ENCODE measurements at places on chromosomes 3 and 15.
A peak's percentile ranks its signal among the peaks of the same experiment; 100 is the strongest.

- peaks cover 1% of the 10 kb centered on the region for H3K4me1 ChIP-seq
- H3K36me3 ChIP-seq = no peaks in the 10 kb centered on the region
- H3K4me3 ChIP-seq = no peak overlapping the region
- H3K27ac ChIP-seq = no peak overlapping the region
These were observed 382.8 kb upstream of the CFAP20DC start for GRCh38 chr3:59432665-59433064.

GRCh38 chr3:194685065-194685717 is 492 bp upstream of the FAM43A start:
- H3K4me1 ChIP-seq = peaks cover 46% of the 10 kb centered on the region
- DNase-seq = no peak
- H3K4me3 ChIP-seq = peak overlapping the region; percentile 82
- no peaks in the 10 kb centered on the region for H3K27me3 ChIP-seq
- no peak overlapping the region for H3K27ac ChIP-seq
- H3K36me3 ChIP-seq = no peaks in the 10 kb centered on the region

- no peak overlapping the region for H3K27ac ChIP-seq
- no peak for DNase-seq
- H3K4me1 ChIP-seq = peaks cover 14% of the 10 kb centered on the region
- H3K4me3 ChIP-seq = no peak overlapping the region
- no peaks in the 10 kb centered on the region for H3K36me3 ChIP-seq
- H3K27me3 ChIP-seq = no peaks in the 10 kb centered on the region
These were observed 122.0 kb upstream of the ALDH1A3 start for GRCh38 chr15:100757661-100758060.

DNA sequence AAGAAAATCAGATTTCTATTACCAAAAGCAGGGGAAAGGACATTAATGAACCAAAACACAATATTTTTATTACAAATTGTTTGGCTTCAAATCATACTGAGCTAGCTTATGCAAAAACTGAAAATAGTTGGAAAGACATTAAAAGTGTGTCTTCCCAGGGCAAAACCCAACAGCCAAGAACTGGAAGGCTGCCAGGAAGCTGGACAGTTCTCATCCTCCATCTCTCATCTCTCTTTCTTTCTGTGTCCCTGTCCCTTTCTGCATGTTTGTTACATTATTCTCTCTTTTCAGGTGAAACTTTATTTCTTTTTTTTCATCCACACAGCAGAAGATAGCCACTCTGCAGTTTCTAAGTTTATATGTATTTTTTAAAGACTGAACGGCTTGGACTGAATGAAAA is 41.1 kb upstream of the SNTN start:
- H3K4me1 ChIP-seq = peaks cover 7% of the 10 kb centered on the region
- no peaks in the 10 kb centered on the region for H3K27me3 ChIP-seq
- H3K4me3 ChIP-seq = no peak overlapping the region
- H3K36me3 ChIP-seq = no peaks in the 10 kb centered on the region
- no peak overlapping the region for H3K27ac ChIP-seq

DNA sequence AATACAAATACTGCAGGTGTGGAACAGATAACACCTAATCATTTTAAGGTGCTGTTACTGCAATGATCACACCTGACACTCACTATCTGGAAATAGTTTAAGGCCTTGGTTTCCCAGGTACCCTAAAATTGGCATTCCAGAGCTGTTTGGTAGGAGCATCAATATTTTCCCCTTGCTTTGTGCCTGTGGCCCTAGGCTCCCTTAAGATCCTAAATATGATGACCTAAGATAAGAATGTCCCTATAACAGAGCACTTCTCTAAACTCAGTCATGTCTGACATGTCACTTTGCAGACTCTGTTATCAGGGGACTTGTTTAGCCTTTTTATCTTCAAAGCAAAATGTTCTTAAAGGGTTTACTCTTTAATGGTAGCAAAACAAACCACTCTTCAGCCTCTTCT is 115.9 kb upstream of the STRIT1 start:
- H3K4me1 ChIP-seq = no peaks in the 10 kb centered on the region
- no peaks in the 10 kb centered on the region for H3K36me3 ChIP-seq
- H3K4me3 ChIP-seq = no peak overlapping the region

- peak; percentile 56 for DNase-seq
- no peaks in the 10 kb centered on the region for H3K36me3 ChIP-seq
- no peak overlapping the region for H3K27ac ChIP-seq
- no peaks in the 10 kb centered on the region for H3K27me3 ChIP-seq
These were observed 158.6 kb upstream of the NR2E3 start for GRCh38 chr15:71651750-71652186.

DNA sequence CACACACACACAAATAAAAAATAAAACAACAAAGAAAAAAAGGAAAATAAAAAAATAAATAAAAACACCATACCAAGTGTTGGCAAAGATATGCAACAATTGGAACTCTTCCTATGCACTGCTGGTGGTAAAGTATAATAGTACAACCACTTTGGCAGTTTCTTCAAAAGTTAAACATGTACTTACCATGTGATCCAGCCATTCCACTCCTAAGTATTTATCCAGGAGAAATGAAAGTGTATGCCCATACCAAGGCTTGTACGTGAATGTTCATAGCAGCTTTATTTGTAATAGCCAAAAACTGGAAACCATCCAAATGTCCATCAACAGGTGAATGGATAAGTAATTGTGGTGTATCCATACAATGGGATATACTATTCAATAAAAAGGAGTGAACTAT is 17.0 kb downstream of the WDR93 start:
- H3K27me3 ChIP-seq = peaks cover 15% of the 10 kb centered on the region
- no peak for DNase-seq
- H3K4me1 ChIP-seq = no peaks in the 10 kb centered on the region
- H3K27ac ChIP-seq = no peak overlapping the region
- no peak overlapping the region for H3K4me3 ChIP-seq

DNA sequence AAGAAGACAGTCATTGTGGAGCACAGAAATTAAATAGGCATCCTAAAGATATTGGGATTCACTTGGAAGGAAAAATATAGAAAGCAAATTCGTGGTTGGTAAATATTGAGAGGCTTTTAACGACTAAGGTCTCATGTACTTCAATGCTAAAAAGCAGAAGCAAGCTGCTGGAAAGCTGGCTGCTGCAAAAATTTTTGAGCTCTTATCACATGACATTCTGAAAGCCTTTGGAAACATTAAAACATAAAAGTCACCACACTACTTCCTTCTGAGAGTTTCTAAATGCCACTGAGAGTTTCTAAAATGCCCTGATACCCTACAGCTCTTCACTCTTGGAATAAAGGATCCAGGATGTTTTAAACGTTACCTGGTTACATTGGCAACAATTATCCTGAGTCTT is 39.0 kb upstream of the CBLB start:
- DNase-seq = no peak
- H3K4me1 ChIP-seq = no peaks in the 10 kb centered on the region
- H3K27ac ChIP-seq = no peak overlapping the region
- no peaks in the 10 kb centered on the region for H3K27me3 ChIP-seq

GRCh38 chr15:32953533-32953910 is 235.7 kb downstream of the GREM1 start:
- peaks cover 8% of the 10 kb centered on the region for H3K4me1 ChIP-seq
- no peak overlapping the region for H3K27ac ChIP-seq
- DNase-seq = no peak

GRCh38 chr3:133955892-133956291 is 60.2 kb upstream of the RAB6B start:
- H3K27ac ChIP-seq = no peak overlapping the region
- no peak overlapping the region for H3K4me3 ChIP-seq
- peaks cover 11% of the 10 kb centered on the region for H3K27me3 ChIP-seq
- DNase-seq = no peak

DNA sequence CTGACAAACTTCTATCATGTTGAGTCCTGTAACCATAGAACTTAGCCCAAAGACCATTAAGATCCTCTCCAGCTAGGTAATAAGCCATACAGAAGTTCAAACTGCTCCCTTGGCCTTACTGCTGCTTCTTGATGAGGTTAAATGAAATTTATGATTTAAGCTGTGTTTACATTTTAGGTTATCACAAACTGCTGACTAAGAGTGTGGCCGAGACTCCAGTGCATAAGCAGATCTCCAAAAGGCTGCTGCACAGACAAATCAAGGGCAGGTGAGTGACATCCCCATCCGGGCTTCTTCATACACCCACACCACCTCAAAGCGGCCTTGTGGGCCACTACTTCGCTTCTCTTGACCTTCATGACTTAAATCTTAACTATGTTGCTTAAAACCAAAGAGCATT is 39.0 kb downstream of the KIF7 start:
- DNase-seq = no peak
- H3K27ac ChIP-seq = no peak overlapping the region
- no peaks in the 10 kb centered on the region for H3K27me3 ChIP-seq
- peaks cover 13% of the 10 kb centered on the region for H3K36me3 ChIP-seq

DNA sequence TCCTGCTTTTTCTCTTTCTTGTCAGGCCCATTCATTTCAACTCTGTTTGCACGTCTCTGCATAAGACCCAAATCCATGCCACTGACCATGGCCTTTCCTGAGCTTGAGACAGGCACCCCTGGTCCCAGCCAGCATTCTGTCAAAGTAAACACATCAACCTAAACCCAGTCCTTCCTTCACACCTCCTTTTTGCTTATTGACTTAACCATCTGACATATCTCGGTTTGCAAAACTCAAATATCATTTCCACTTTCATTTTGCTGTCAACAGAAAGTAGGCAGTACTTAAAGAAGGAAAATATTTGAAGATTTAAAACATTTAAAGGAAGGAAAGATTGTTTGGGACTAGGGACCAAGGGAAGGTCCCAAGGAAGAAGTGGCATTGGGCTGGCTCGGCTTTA is 48.2 kb upstream of the KBTBD8 start:
- no peak overlapping the region for H3K4me3 ChIP-seq
- H3K4me1 ChIP-seq = no peaks in the 10 kb centered on the region
- no peak overlapping the region for H3K27ac ChIP-seq

- H3K4me3 ChIP-seq = no peak overlapping the region
- no peaks in the 10 kb centered on the region for H3K27me3 ChIP-seq
- peaks cover 4% of the 10 kb centered on the region for H3K4me1 ChIP-seq
- no peak overlapping the region for H3K27ac ChIP-seq
- no peaks in the 10 kb centered on the region for H3K36me3 ChIP-seq
These were observed 313.9 kb upstream of the NR2E3 start for GRCh38 chr15:71496336-71496955.

- H3K4me1 ChIP-seq = no peaks in the 10 kb centered on the region
- no peak overlapping the region for H3K4me3 ChIP-seq
- DNase-seq = peak; percentile 8
- no peaks in the 10 kb centered on the region for H3K27me3 ChIP-seq
These were observed 39.8 kb downstream of the CGGBP1 start for GRCh38 chr3:88019024-88019423.

DNA sequence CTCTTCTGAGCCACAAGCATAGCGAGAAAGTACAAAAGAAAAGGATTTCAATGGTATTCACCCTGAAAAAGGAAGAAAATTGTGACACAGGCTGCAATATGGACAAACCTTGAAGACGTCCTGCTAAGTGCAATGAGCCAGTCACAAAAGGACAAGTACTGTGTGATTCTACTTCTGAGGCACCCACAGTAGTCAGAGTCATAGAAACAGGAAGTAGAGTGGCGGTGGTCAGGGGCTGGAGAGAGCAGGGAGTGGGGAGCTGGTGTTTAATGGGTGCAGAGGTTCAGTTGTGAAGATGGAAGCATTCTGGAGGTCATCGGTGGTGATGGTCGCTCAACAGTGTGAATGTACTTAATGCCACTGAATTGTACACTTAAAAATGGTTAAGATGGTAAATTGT is 180.5 kb downstream of the APBA2 start:
- no peaks in the 10 kb centered on the region for H3K27me3 ChIP-seq
- H3K4me1 ChIP-seq = no peaks in the 10 kb centered on the region
- H3K4me3 ChIP-seq = no peak overlapping the region
- H3K27ac ChIP-seq = no peak overlapping the region
- H3K36me3 ChIP-seq = no peaks in the 10 kb centered on the region

DNA sequence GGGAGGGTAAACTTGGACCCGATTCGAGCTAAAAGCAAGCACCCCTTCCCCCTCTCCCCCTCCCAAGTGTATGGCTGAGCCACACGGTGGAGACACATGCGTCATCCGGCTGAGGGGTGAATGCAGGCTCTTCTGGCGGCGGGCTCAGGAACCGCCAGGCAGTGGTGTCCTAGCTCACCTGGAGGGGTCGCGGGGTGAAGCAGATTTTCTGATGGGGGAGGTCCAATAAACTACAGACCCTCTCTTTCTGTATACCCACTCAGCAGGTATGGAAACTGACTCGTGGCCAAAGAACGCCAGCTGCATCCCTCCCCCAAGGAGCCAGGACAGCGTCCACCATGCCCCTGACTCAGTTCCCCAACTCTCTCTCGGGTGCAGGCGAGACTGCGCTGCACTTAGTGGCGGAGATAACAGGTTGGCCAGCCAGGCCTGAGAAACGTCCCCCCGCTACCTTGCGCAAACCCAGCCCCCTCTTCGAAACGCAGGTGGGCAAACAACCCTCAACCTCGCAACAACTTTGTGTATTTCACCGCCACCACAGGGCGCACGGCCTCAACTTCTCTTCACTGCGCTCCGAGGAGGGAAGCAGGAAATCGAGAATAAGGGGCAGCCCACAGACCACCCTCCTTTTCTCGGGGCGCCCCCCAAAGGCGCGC is 1.3 kb downstream of the MAGI1 start:
- peak overlapping the region; percentile 90 for H3K27ac ChIP-seq
- no peaks in the 10 kb centered on the region for H3K36me3 ChIP-seq
- peak overlapping the region; percentile 88 for H3K4me3 ChIP-seq
- peaks cover 41% of the 10 kb centered on the region for H3K4me1 ChIP-seq

DNA sequence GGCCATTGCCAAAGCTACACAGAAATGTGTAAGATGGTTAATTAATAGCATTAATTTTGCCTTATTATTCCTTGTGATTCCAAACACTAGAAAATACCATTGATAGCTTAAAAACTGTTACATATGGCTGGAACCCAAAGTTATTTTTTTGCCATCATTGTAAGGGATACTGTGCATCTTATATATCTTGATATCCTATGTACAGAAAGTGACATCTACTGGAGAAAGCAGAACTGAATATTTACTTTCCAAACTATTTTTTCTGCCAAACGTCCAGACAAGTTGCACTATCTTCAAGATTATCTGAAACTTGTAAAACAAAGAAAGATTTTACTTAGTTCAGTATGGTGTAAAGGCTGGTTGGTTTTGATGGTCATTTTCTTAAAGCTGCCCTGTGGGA is 33.3 kb upstream of the MEIS2 start:
- peaks cover 4% of the 10 kb centered on the region for H3K4me1 ChIP-seq
- H3K27me3 ChIP-seq = peaks cover 6% of the 10 kb centered on the region
- no peak overlapping the region for H3K4me3 ChIP-seq
- no peaks in the 10 kb centered on the region for H3K36me3 ChIP-seq

GRCh38 chr3:126129398-126129891 is 45.5 kb upstream of the SLC41A3 start:
- DNase-seq = no peak
- H3K27ac ChIP-seq = no peak overlapping the region
- no peaks in the 10 kb centered on the region for H3K4me1 ChIP-seq
- H3K4me3 ChIP-seq = no peak overlapping the region
